ENCODE measurements at places on chromosomes 12 and 14. TPM values are rescaled to one million over a fixed set of nuclear protein-coding genes. Genes with fewer than 3 reads are reported as not detected.

DNA sequence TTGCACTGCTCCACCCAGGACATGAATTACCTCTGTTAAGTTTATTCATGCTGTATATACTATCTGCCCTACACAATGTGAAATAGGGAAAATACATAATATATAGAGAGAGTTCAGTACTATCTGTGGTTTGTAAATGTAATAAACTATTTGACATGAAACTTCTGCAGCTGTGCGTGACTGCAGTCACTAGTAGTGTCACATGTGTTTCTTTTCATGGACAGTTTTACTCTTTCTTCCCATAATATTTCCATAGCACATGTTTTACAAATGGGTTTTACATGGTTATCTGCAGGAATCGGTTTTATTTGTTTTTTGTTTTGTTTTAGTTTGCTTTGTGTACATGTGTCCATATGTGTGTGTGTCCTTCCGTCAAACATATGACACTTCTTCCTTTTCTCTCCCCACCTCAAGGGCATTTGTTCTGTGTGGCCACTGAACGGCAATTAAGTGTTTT is 1644.1 kb upstream of the FLRT2 start:
- no peak for DNase-seq

DNA sequence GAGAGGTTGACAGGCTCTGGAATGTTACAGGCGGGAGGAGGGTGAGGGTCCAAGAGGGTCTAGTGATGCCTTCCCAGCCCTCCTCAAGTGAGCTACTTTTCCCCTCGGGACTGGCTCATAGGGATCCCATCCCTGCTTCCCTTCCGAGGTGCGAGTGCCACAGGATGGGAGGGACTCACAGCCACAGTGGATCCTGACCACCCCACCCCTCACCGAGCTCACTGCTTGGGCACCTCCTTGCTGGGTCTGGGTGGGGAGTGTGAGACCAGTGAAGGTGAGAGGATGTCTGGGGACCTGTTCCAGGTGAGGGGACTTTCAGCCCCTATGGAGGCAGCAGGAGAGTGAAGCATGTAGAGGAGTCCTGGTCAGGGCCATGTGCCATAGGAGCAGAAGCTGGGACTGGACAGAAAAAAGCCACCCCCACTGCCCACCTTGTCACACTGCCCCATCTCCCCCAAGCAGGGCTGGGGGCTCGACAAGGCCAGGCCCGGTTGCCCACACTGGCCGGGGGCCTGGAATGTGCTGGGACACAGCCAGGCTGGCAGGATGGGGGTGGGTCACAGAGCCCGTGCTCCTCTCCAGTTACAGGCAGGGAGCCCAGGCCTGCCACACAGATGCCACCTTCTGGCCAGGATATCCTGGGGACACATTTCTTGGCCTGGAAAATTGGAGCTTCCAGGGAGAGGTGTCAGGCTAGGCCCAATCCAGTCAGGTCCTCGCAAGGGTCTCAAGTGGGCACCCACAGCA is 1.7 kb upstream of the TNS2 start:
- DNase-seq = no peak

GRCh38 chr14:34172550-34173368 is 221.9 kb upstream of the EGLN3 start:
- no peak for DNase-seq

- DNase-seq = no peak
These were observed 13.2 kb downstream of the CPNE8 start for GRCh38 chr12:38892087-38892786.

GRCh38 chr12:95322326-95322725 is 104.7 kb downstream of the VEZT start:
- DNase-seq = no peak

GRCh38 chr12:68470664-68471328 is 138.6 kb upstream of the MDM1 start:
- no peak for DNase-seq

DNA sequence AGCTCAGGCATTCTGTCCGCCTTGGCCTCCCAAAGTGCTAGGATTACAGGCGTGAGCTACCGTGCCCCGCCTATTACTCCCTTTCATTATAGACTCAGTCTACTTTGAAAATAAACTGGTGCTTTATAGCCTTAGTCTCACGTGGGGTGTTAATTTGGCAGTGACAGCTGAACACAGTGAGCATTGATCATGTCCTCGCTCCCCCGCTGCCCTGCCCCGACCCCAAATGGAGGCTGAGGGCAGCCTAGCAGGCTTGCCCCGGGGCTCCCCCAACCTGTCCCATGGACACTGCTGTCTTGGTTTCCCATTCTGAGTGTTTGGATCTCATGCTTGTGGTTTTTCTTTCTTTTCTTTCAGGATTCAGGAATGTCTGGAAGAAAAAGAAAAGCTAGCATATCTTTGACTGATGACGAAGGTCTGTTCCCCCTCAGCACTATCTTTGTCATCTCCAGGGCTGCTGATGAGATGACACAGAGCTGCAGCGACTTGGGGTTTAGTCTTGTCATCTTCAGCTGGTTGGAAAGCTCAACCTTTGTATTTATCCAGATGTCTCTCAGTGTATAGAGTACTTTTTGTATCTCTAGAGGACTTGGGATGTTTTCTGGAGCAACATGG is 42.2 kb downstream of the EP400 start:
- DNase-seq = no peak

DNA sequence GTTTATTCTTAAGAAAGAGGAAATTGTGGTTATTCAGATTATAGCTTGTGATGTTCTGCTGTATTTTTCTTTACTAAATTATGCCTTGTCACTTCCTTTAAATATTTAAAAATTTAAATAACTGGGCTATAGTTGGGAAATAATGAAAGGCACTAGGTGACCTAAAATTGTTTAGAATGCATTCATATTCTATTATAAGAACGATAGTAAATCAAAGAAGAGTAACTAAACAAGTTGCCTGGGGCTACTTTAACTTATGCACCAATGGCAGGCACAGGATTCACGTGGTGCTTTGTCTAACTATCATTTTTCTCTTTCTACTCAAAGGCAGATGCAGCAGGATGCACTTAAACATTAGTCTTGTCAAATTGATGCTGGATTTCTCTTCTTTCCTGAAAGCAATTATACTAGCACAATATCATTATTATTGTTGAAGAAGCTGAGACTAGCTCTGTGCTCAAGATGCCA is 190.7 kb upstream of the PPFIA2 start:
- no peak for DNase-seq

GRCh38 chr14:96795109-96795828 is 1.9 kb upstream of the VRK1 start:
- DNase-seq = no peak

NANOG gene
- not detected for total RNA-seq

PZP gene
- total RNA-seq = not detected

HOXC11 gene
- total RNA-seq = not detected

OR6J1 gene
- total RNA-seq = not detected

Data from activated naive CD8-positive, alpha-beta T cell treated with anti-CD3 and anti-CD28 coated beads for 36 hours (primary cell).